Upper lobe of right lung (tissue), 1 donor: ENCODE measurements at places on chromosomes 7 and 10.

DNA sequence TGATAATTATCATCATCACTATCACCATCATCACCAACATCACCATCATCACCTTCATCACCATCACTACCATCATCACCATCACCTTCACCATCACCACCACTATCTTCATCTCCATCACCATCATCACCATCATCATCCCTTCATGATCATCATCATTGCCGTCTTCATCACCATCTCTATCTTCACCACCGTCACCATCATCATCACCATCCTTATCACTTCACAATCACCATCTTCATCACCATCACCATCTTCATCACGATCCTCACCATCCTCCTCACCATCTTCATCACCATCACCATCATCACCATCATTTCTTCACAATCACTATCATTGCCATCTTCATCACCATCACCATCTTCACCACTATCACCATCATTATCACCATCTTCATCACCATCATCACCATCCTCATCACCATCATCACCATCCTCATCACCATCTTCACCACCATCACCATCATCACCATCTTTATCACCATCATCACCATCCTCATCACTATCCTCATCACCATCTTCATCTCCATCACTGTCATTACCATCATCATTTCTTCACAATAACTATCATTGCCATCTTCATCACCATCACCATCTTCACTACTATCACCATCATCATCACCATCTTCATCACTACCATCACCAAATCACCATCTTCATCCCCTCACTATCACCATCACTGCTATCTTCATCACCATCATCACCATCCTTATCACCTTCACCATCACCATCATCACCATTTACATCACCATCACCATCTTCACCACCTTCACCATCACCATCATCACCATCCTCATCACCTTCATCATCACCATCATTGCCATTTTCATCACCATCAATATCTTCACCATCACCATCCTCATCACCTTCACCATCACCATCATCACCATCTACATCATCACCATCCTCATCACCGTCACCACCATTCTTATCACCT is 72.4 kb upstream of the DNAAF5 start:
- no peak for DNase-seq

DNA sequence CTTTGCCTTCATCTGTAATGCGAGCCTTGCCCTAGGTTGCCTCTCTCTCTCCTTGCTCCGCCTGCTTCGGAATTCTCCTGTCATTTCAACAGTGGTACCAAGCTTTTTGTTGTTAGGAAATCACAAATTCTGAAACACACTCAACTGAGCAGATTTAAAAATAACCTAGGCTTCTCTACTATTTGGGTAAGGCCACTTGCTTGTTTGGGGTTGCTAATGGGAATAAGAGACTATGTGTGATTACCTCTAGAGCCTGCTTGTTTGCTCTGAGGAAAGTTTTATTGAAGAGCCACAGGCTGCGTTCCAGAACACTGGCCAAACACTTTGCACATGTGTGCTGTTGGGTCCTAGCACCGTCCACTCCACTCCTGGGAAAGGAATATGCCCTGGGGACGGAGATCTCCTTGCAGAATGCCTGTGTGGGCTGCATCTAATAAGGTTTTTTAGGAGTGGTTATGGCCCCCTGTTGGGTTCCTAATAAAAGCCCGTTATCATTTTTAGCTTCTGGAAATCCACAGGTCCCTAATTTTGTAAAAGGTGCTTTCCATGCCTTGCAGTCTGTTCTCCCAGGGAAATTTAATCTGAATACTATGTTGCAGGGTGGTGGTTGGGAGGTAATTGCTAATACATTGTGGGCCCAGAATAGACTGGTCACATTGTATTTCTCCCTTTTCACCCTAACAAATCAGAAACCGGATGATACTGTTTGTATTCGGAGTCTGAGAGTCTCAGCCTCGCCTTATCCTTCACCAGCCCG is 68.7 kb upstream of the KLF6 start:
- no peak for DNase-seq

DNA sequence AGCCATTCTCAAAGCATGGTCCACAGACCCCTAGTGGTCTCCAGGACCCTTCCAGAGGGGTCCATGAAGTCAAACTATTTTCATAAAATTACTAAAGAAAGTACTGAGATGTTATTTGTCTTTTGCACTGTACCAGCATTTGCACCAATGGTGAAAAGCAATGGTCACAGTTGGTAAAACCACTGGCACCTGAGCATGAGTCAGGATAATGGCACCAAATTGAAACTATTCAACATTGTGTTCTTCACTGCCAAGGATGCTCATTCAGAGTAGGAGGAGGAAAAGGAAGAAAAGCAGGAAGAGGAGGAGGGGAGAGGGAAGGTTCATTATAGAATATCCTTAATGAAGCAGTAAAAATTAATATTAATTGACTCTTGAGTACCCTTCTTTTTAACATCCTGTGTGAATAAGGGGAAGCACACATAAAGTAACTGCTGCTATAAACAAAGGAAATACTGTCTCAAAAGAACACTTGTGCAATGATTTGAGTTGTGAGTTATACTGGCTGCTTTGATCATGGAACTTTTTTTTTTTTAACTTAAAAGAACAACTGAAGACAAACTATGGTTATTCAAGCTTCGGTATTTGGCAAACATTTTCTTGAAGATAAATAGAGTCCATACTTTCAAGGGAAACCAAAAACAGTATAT is 60.2 kb downstream of the MPP7 start:
- no peak for DNase-seq

GRCh38 chr7:100900978-100901377 is 5.3 kb upstream of the ACHE start:
- no peak for DNase-seq

DNA sequence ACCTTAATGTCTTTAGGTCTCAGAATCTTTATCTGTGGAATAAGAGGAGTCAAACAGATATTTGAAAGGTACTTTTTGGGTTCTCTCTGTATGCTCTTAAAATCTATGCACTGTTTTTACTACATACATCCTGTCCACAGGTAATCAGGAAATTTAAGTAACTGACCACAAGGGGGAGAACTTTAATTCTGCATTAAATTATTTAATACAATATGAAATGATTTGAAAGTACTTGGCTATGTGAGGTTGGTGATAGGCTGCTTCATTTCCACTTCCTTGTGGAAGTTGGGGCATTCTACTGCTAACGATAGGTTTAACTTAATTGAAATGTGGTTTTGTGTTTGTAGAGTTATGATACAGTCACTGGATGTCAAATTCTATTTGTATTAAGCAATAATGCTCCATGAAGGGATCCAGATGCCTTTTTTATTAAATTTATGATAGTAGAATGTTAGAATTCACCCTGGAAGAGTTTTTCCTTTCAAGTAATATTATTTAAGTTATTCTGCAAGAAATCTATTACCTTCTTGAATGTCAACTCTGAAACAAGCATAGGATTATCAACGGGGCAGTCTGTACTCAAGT is 6.0 kb downstream of the TEX47 start:
- no peak for DNase-seq

GRCh38 chr10:49287689-49288340 is 11.2 kb upstream of the C10orf71 start:
- DNase-seq, result no peak

GRCh38 chr7:156020566-156020965 is 208.3 kb upstream of the SHH start:
- no peak for DNase-seq

DNA sequence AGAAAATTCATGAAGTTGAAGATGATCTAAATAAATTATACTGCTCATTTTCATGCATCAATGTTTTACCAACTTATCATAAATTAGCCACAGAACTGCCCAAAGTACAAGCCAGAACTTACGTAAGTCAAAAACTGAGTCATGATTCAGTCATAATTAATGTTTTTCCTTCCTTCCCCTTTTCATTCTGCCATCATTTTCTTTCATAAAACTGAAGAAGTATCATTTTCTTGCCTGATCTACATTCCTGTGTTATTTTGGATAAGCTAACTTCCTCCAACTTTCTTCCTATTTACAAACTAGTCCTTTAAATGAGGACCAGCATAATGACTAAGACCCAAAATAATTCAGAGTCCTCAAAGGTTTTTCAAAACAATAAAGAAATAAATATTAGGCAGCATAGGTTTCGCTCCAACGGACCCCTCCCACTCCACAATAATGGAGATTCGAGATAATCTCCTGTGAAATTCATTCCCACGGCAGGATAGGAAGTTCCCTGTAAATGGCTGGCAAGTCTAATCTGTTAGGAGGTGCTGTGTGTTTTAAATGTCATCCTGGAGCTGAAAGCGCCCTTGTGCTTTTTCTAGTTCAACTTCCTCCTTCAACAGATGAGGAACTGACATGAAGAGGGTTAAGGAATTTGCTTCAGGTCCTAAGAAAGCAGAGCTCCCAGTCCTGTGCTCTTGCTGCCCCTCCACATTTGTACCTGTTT is 218.9 kb downstream of the DOCK4 start:
- no peak for DNase-seq

DNA sequence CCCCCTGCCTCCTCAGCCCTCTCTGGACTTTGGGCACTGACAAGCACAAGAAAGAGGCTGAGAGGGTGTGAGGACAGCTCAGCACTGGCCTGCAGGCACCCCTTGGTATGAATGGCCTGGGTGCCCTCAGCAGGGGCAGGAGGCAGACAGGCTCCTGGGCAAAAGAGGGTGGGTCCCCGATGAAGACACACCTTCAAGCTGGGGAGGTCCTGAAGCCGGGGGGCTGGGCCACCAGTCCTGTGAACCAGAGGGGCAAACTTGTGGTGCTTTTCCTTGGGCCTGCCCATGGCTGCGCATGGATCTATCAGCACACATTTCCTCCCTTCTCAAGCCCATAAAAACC is 22.8 kb downstream of the FAM241B start:
- DNase-seq, result no peak

- DNase-seq, result no peak
Observed at GRCh38 chr10:70807556-70807955, 8.2 kb upstream of the SGPL1 start.

- DNase-seq, result no peak
Observed at GRCh38 chr7:30505174-30505697, 607 bp upstream of the GGCT start.

GRCh38 chr7:100342765-100343164 is 15.2 kb upstream of the PILRB start:
- DNase-seq, result no peak

- DNase-seq, result no peak
Observed at GRCh38 chr10:86965986-86966654, 2.2 kb upstream of the ADIRF start.

DNA sequence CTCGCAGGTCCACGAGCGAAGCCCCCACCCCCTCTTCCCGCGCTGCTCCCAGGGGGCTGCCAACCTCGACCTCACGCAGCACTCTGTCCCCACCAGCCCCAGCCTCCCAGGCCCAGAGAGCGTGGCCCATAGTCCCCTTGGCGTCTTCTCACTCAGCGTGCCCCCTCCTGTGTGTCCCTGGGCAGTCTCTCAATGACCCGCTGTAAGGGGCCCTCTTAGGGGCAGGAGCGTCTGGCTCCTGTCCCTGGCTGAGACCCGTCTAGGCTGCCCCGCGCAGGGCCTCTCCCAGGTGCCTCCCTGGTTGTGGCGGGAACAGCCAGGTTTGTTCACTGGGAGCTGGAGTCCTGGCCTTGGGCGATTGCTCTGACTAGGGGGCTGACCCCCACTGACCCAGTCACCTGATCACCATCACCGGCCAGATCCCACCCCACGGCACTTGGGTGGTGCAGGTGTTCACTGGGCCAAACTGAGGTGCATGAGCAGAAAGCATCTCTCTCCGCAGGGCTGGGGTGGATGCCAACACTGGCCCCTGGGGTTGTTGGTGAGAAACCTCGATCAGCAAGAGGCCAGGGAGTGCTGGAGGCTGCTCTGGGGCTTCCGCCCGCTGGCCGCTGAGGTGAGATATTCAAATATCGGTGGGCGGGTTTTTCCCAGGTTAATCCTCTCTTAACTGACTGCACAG is 12.6 kb upstream of the WDFY4 start:
- no peak for DNase-seq

DNA sequence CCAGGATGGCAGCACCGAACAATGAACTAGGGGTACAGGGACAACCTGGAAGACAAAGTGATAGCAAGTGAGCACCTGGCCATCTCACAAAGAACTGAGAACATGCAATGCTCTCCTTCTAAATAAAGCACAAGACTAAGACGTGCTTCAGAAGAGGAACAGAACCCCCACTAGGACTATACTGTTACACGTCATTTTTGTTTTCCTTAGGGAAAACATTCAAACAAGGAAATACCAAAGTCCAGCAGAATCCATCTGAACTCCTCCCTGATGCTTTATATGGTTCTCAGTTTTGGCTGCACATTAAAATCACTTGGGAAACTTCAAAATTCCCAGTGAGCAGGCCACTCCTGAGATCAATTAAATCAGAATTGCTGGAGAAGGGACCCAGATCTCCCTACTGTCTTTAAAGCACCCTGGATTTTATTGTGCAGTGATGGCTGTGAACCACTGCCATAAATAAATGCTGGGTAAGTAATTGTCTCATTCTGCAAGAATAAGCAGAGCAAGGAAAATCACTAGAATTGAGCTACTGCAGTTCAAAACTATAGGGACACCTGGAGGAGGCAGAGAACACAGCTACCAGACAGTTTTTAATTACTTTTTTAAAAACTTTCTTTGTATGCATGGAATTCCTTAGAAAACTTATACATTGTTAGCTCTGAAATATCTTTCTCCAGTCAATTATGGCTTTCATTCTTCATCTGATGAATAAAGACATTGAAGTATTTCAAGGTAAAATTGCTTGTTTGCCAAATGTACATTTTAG is 866.5 kb upstream of the GHITM start:
- DNase-seq, result no peak

DNA sequence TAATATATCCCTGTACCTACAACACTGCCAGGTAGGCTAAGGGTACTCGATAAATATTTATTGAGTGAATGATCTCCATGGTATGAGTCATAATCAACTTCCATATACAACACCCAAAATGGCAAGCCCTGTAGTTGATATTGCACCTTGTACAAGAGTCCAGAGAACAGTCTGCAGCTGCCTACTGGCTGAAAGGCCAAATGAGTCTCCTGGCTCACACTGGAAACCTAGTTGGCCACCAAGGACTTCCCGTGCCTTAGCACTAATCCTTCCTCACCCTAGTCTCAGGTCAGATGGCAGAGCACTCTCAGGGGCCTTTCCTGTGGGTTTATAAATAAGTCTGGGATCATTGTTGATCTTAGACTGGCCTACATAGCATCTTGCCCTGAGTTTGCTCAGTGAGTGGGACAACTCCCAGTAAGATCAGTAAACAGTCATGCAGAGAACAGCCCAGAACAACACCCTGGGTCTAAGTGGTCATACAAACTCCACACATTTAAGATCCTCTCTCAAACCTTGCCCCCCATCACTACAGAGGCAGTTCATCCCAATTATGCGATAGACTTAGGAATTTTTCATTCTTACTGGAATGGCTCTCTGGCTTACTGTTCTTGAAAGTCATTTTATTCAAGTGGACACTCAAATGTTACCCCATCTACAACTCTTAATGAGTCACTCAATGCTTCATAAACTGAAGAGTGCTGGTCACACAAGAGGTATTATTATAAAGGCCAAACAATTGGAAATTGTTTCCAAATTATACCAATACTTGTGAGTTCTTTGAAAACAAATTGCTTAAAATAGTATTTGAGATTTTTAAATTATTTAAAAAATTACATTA is 14.7 kb upstream of the SLC16A9 start:
- DNase-seq, result no peak

GRCh38 chr10:110074758-110075671 is 67.2 kb downstream of the ADD3 start:
- no peak for DNase-seq

GRCh38 chr7:120553491-120553890 is 280.5 kb downstream of the KCND2 start:
- DNase-seq, result no peak
